ENCODE measurements at places on chromosomes 5 and 9.

DNA sequence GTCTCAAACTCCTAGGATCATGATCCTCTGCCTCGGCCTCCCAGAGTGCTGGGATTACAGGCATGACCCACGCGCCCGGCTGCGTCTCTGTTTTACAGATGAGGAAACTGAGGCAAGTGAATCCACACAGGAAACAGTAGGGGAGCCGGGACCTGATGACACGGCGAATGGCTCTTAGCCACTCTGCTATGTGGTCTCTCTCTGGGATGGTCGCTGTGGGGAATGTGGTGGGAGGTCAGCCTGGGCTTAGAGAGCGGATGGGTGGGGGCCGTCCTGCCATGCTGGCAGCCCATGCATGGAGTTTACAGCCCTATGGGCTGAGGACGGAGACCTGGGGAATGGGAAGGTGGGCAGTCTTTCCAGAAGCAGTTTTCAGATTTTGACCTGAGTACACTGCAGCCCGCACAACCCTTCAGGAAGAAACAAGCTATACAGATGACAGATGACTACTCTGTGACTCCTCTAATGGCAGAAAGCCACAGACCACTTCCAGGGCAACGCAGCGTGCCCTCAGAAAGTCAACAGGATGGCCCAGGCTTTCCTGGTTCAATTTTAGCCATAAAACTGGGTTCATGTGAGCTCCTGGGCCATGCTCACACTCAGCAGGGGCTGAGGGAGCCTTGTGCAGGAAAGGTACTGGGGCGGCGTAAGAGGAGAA lies 136.1 kb upstream of the RAPGEF1 start:
- DNase-seq: peak; percentile 62

DNA sequence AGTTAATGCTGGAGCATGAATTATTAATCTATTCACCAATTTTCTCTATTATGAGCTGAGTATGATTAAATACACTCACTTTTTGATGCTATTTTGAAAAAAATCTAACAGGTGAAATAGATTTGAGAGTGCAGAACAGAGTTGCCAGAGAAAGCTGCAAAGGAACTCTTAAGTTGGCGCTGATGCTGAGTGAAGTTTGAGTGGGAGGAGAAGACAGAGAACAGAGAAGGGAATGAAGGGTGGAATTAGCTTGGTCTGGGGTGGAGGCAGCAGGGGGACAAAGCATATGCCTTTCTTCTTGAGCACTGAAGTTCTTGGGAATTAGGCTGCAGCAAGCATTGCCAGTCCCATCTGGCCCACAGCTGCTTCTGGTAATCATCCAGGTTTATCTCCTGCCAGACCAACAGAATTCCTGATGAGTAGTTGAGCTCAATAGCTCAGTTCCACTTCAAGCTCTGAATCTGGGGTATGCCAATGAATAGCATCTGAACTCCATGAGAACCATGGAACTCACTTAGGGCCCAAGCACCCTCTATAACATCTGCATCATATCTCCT lies 290.1 kb downstream of the HINT1 start:
- DNase-seq: peak; percentile 1

GRCh38 chr9:121454972-121455371 lies 44.7 kb downstream of the GGTA1 start:
- no peak for DNase-seq

- peak; percentile 1 for DNase-seq
These were observed 694.5 kb upstream of the RIOK2 start for GRCh38 chr5:97877588-97877987.

DNA sequence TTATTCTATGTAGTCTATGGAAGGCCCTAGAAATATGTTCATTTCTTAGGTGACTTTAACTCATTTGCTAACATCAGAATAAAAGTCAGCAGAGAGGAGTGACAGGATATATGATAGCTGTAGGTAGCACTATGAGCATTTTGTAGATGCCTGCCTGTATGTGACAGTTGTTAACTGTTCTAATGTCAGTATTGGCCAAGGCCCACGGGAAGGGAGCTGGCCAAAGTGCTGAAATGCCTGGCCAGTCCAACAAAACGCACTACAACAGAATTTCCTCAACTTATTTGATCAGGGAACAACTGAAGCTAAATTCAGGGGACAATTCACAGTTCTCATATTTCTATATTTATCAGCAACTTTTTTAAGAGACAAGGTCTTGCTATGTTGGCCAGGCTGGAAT lies 20.8 kb downstream of the SV2C start:
- DNase-seq: peak; percentile 35

DNA sequence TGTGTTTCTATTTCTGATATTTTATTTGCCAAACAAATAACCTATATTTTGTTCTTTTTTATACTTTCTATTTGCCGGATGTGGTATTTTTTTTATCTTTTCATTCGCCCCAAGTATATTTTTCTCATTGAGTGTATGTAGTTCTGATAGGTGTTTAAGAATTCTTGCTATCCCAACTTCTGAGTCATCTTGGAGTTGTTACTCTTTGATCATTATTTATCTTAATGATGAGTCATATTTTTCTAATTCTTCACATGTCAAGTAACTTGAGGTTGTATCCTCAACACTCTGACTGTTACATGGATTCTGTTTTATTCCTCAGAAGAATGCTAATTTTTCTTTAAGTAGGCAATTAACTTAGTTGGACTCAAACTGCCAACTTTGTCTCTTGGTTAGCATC lies 498.1 kb downstream of the TLE1 start:
- no peak for DNase-seq

- DNase-seq: no peak
These were observed 185.7 kb downstream of the ESM1 start for GRCh38 chr5:54799645-54800044.

- peak; percentile 89 for DNase-seq
These were observed 168.6 kb downstream of the CARTPT start for GRCh38 chr5:71887680-71888079.

DNA sequence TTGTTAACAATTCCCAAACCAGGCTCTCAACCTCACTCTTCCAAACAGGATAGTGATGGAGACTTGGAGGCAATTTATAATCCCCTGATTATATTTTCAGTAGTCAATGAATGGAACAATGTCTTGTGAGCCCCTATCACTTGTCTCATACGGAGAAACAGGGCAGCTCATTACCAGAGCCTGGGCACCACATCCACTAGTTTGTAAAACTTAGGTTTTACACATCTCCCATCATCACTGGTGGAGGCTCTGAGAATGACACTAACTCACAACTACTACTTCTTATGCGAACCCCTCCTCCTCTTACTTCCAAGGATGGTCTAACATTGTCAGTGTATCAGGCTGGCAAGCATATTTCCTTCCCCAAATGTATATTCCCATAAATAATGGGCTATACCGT lies 253.7 kb downstream of the EPB41L4A start:
- DNase-seq: no peak

- DNase-seq: no peak
These were observed 8.5 kb downstream of the CHSY3 start for GRCh38 chr5:129912601-129913255.

DNA sequence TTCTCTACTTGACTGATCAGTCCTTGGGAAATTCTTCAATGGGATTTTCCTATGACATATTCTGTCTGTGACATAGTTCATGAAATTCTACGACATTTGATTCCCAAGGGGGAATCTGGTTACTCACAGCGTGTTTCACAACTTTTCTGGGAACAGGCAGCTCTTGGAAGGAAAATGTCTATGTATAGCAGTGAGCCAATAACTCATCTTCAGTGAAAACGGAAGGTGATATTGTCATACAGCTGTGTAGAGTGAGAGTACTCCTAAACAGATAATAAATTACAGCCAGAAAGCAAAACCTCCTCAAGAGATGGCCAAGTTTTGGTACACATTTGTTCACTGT lies 91.4 kb downstream of the C9orf152 start:
- DNase-seq: peak; percentile 94

GRCh38 chr9:126406075-126406667 lies 79.5 kb downstream of the MVB12B start:
- peak; percentile 81 for DNase-seq

- no peak for DNase-seq
These were observed 781.2 kb downstream of the MTRR start for GRCh38 chr5:8650186-8650585.

DNA sequence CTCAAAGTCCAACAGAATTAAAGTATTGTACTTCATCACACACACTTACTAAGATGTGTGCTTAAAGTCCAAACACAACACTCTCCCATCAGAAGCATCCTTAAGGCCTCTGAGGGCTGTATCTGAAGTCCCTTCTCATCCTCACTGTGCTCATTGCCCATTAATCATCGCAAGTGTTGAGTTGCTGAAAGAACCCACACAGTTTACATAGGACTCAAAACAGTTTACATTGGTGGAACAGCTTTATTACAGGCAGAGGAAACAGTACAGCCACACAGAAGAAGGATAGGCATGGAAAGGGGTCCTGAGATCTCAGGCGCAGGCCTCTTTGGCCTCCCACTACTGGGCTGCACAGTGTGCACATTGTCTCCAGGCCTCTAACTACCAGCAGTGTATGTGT lies 113.4 kb downstream of the CMYA5 start:
- no peak for DNase-seq

DNA sequence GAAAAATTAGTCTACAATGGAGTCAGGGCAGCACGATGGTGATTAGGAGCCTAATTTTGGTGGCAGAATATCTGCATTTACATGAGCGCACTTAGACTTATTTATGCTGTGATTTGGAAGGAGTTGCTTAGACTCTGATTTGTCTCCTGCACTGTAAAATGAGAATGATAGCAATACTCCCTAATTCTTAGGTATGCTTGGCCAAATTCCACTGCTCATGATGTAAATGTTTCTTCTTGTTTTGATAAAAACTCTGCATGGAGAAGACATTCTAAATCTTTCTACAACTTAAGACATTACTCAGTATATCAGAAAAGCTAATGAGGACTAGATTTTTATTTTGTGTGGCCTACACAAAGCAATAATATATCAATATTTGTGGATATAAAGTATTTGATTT lies 205.4 kb downstream of the CDH18 start:
- no peak for DNase-seq

GRCh38 chr9:76996700-76997099 lies 22.8 kb upstream of the FOXB2 start:
- peak; percentile 61 for DNase-seq

DNA sequence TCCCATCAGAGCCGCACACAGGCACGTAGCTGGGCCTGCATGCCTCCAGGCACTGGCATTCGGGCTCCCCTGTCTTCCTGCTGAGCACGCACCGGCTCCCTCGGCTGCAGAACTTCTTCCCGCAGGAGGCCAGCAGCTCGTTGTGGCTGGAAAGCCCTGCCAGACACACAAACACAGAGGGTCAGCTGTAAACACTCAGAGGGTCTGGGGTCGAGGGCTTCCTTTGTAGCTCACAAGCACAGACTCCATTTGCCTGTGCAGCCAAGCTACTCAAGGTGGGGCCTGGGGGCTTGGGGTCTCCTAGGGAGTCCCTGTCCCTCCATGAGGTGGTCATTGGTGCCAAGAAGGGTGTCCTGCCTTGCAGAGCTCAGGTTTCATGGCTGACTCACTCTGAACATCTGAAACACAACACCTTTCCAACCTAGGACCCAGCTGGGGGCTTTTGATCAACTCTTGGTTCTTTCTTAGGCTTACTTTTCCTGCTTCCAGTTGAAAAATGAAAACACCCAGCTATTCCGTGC lies 211.4 kb downstream of the FSTL4 start:
- no peak for DNase-seq

- no peak for DNase-seq
These were observed 202.9 kb downstream of the EPB41L4A start for GRCh38 chr5:112216140-112216539.

DNA sequence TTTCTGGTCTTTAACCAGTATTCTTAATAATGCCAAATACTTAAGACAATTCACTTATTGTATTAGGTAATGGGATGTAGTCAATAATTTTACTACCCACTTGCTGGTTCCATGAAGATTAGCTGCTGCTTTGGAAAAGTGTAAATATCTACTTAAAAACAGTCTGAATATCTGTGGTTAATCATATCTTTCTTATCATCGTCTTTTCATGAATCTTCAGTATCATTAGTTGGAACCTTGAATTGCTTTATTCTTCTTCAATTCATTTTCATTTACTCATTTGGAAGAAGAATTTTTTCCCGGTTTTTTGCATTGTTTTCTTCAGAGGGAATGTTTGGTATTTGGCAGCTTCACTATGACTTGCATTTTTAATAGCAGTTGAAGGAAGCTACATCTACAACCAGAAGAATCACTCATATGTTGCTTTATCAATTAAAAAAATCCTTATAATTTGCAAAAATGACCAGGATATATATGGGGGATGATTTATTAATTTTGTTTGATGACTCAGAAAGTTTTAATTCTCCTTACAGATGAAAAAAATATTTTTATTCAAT lies 1398.3 kb upstream of the CDH6 start:
- DNase-seq: no peak

- peak; percentile 38 for DNase-seq
These were observed 423.8 kb downstream of the SPOCK1 start for GRCh38 chr5:137075163-137075970.

DNA sequence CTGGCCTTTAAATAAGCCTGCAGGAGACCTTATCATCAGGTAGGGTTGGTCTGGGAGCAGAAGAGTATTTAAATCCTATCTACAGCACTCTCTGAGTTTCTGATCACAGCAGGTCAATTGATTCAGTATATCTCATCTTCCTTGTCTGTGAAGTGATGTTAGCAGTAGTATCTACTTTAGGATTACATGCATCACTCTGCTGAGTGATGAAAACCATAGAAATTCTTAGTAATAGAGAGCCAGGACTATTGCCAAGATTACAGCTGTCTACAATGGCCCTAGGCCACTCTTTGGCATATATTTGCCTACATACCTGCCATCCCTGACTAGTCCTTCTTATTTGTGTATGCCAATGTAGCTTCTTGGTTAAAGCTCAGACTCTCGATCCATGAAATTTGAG lies 183.8 kb downstream of the ASTN2 start:
- no peak for DNase-seq

DNA sequence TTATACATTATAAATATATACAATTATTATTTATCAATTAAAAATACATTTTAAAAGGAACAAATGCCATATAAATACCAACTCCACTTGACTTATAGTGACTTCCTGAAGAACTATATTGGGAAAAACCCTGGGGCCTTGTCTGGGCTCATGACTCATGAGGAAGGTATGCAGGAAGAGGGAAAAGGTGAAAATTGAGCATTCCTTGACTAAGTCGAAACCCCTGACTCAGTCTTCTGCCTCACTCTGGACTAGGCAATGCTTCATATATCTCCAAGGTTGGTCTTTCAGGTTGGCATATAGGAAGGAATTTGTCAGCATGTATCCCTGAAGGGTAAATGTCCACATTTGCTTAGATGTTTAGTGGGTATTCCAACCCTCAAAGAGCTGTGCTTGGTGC lies 78.5 kb downstream of the SH3TC2 start:
- peak; percentile 27 for DNase-seq

GRCh38 chr5:17132444-17133083 lies 84.9 kb upstream of the BASP1 start:
- peak; percentile 63 for DNase-seq

DNA sequence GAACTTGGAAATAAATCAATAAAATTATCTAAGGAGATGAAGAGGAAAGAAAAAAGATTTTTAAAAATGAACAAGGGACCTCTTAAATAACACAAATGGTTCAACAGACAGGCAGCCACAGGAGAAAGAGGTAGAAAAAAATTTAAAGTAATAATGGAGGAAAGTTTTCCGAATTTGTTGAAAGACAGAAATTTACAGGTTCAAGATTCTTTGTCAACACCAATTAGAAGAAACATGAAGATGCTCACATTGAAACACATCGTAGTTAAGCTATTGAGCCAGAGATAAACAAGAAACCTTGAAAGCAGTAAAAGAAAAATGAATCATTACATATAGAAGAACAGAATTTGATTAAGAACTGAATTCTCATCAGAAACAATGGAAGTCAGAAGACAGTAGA lies 68.7 kb upstream of the OSMR start:
- no peak for DNase-seq

GRCh38 chr9:33637881-33638280 lies 113.8 kb downstream of the ANKRD18B start:
- no peak for DNase-seq

Data from GM23248 (cell line).